ENCODE measurements at places on chromosomes 2 and 18. TPM values are rescaled to one million over a fixed set of nuclear protein-coding genes. Genes with fewer than 3 reads are reported as not detected.

The VWA3B gene
- total RNA-seq = 0.80 TPM

The IL1A gene
- 0.18 TPM for total RNA-seq

The IL36RN gene
- not detected for total RNA-seq

The GKN2 gene
- total RNA-seq = not detected
